AG04450 (cell line): ENCODE measurements at places on chromosomes 5 and 9. TPM values are rescaled to one million over a fixed set of nuclear protein-coding genes. Genes with fewer than 3 reads are reported as not detected.

DNA sequence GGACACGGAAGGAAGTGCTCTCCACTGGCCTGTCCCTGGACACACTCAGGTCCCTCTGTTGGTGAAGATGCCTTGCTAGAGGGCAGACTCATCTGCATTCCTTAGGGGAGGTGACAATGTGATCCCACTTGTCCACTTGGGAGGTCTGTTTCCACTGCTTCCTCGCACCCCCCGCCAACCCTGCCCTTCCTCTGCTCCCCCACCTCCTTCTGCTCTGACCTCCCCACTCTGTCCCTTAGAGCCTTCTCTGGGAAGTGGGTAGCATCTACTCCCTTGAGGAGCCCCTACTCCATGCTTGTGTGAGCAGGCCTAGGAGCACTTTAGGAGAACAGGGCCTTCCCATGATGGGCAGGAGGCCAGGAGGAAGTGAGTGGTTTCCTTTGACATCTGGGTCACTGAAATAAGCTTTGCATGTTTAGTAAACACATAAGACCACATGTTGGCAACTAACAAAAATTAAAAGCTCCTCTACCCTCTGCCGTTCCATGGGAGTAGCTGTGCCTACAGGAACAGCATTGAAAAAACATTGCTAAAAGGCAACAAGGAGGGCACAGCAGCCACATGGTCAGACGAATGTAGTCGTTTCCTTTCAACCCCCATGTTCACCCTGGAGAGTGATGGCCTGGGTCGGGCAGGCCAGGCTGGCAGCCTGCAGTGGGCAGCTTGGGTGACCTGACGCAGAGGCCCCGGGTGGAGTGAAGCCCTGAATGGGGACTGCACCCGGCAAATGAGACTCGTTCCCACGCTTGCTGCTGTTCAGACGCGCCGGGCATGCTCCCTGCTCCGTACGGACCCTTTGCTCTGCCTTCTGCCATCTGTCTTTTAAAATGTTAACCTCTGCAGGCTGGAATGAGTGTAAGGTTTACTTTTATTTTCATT, 634.0 kb downstream of the IRX1 start:
- DNase-seq = no peak

GRCh38 chr9:84315278-84315877, 25.2 kb downstream of the SLC28A3 start:
- no peak for DNase-seq

- DNase-seq = peak; percentile 6
These were observed 410.1 kb downstream of the MAT2B start for GRCh38 chr5:163915481-163915961.

DNA sequence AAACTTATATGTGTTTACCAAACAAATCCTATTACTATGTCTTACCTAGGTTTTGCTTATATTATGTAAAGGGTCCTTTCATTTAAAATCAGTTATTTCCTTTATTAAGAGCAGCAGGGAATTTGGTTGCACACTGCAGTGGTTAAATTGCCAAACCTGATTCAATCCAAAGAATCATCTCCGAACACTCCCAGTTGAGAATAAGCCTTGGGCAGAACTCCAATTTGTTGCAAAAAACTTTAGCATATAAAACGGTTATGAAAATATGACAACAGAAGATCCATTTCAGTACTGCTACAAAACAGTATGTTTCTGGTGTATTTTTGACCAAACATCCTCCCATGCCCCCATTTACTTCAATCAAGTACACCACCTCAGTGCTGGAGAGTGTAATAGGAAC, 587.0 kb upstream of the GRAMD2B start:
- DNase-seq = no peak

Gene IRX2
- not detected in 2 replicates for polyA plus RNA-seq
